ENCODE measurements at places on chromosomes 3 and 15.
A peak's percentile ranks its signal among the peaks of the same experiment; 100 is the strongest.

DNA sequence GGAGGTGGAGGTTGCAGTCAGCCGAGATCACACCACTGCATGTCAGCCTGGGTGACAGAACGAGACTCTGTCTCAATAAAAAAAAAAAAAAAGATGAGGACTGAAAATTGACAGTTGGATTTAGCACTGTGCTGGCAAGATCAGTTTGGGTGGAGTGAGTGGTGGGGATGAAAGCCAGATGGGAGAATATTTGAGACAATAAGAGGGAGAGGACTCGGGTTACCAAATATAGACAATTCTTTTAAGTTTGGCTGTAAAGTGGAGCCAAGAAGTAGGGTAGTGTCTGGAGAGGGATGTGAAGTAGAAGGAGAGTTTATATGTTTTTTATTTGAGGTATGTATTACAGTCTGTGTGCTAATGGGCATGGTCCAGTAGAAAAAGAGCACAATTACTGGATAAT lies 20.4 kb downstream of the TMOD3 start:
- DNase-seq, result no peak

GRCh38 chr3:177150970-177151627 lies 46.2 kb downstream of the TBL1XR1 start:
- peak; percentile 12 for DNase-seq

DNA sequence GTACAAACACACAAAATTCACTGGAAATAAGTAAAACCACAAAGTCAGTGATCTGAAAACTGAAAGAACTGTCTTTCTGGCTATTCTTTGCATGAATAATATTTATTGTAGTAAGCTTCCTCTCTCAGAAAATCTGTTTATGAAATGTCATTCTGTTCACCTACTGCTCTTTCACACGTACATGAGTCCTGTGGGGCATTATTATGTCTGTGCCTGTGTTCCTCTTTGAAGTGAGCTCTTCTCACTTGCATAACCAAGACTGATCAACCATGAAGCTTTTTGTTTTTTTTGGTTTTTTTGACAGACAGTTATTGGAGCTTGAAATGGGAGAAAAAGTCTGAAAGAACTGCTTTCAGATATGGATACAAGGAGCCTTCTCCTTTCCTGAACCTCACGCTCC lies 195.8 kb downstream of the PLCH1 start:
- DNase-seq, result no peak

- no peak for DNase-seq
Observed at GRCh38 chr3:42052132-42052483, 39.0 kb upstream of the TRAK1 start.

- DNase-seq, result no peak
Observed at GRCh38 chr3:101531473-101532086, 18.6 kb upstream of the SENP7 start.

- no peak for DNase-seq
Observed at GRCh38 chr3:127320529-127321121, 32.8 kb upstream of the PRR20G start.

GRCh38 chr3:41265011-41265545 lies 65.8 kb downstream of the CTNNB1 start:
- DNase-seq, result no peak

DNA sequence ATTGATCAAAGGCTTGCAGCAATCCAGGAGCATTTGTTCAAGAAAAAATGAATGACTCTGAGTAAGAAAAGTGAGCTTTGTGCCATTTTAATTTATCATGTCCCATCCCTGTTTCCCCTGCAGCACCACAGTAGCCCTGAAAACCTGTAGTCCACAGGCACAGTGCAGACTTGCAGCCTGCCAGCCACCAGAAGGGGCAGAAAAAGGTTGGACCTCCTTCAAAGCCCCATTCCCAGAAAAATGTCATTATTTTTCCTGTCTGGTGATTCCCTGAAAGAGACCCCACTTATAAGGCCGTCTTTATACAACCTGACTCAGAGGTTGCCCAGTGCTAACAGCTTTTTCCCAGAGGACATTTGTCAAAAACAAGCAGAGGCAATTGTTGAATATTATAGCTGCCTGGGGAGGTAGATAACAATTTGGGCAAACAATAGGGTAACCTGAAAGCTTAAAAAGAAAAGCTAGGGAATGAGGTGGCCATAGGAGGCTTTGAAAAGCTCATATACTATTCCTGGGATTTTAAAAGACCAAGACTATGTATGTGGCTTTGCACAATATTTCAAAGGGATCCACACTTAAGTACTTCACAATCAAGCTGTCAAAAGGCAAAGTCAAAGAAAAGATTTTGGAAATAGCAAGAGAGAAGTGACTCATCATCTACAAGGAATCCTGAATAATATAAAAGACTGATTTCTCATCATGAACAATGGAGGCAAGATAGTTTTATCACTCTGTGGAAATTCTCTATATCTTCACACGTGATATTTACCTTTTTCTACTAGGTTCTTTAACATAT lies 136.8 kb upstream of the PLXNA1 start:
- peak; percentile 15 for DNase-seq

- DNase-seq, result no peak
Observed at GRCh38 chr3:151804267-151804666, 9.6 kb upstream of the AADAC start.

- DNase-seq, result no peak
Observed at GRCh38 chr3:27533261-27533607, 49.0 kb upstream of the SLC4A7 start.

DNA sequence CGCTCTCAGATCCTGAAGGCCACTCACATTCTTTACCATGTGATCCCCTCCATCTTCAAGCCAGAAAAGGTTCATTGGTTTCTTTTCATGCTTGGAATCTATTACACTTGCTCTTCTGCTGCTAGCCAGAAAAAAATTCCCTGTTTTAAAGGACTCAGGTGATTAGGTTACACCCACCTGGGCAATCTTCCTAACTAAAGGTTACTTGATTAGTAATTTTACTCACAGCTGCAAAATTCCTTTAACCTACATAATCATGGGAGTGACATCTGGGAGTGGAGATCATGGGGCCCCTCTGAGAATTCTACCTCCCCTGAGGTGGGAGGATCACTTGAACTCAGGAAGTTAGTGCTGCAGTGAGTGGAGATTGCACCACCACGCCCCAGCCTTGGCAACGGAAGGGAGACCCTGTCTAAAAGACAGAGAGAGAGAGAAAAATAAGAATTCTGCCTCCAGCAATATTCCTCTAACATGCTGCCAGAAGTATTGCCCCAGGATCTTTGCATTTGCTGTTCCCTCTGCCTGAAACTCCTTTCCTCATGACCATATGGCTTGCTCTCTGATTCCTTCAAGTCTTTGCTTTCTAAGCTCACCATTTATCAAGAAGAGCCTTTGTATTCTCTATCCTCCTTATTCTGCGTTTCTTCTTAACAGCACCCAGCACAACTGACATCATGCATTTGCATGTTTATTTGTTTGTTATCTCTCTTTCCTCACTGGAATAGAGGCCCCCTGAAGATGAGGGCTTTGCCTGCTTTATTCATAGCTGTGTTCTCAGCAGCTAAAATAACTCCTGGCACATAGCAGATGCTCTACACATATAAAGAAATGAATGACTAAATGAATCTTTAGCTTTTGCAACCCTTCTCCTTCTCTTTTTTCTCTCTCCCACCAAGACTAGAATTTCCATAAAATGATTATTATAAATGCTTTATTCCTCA lies 68.2 kb downstream of the EDEM1 start:
- no peak for DNase-seq

DNA sequence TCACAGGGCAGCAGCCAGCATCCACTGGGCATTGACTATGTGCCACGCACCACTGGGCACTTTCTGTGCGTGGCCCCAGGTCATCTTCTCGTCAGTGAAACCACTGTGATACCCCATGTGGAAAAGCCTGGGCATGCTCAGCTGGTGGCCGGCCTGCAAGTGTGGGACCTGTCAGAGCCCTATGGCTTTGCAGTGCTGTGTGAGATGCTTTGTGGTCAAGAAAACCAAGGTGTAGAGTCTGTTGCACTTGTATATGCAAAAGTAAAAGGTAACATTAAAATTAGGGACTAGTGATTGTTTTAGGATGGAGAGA lies 69.5 kb downstream of the PGPEP1L start:
- DNase-seq, result no peak

DNA sequence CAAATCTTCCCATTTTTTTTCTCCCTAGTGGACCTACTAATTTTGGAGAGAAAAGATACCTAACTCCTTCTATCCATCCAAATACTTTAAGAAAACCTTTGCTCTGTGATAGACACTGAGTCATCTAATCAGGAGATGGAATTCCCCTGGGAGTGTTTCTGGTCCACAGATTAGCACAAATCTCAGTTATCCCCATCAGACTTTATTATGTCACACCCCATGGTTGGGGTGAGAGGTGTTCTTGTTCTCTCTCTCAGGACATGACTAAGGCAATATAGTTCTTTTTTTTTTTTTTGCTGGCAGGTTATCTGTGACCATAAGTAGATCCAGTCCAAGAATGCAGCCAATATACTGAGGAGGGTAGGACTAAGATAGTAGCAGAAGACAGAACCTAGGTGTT lies 15.8 kb downstream of the SLC9A9 start:
- no peak for DNase-seq

DNA sequence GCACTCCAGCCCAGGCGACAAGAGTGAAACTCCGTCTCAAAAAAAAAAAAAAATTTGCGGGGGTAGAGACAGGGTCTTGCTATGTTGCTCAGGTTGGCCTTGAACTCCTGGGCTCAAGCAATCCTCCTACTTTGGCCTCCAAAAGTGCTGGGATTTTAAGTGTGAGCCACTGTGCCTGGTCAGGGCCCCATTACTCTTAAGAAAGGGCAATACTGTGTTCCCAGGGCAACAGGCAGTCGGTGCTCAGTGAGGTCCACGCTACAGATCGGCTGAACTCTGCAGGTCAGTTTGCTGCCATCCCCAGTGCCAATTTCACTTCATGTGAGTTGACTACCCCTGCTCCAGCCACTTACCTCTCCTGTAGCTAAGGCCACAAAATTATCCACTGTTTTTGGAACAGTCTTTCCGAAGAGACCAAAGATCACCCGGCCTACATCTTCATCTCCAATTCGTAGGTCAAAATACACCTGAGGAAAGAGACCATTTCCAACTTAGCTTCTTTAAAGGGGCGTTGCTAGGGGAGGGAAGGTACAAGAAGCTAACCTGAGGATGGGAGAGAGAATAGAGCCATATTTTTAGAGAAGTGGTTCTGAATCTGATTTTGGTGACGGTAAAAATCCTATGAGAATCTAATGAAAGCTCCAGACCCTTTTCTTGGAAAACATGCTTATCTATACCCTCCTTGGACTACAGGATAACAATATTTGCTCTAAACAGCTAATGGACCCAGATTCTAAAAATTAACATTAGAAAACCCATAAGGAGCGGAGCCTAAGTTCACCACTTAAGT lies 939 bp downstream of the PPIB start:
- no peak for DNase-seq

GRCh38 chr3:8713901-8714759 lies 19.5 kb upstream of the CAV3 start:
- DNase-seq, result no peak

DNA sequence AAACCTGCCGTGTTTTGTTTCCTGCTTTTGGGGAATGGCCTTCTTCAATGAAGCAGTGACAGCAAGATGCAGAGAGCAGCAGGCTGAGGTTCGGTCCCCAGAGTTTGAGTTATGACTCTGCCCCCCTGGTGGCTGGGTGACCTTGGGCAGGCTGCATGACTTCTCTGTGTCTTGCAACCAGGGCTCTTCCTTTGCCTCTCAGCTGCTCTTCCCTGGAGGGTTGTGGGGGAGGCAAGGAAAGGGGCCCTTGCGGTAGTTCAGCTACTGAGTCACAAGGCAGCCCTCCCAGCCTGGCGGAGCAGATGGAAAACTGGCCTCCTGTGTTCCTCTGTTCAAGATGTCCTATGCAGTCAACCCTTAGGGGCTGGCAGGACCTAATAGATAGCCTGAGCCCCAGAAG lies 17.1 kb downstream of the CTXND1 start:
- no peak for DNase-seq

- DNase-seq, result no peak
Observed at GRCh38 chr3:59143447-59143846, 93.6 kb upstream of the CFAP20DC start.

- no peak for DNase-seq
Observed at GRCh38 chr3:39718674-39719595, 90.5 kb upstream of the MYRIP start.

GRCh38 chr3:58607816-58608215 lies 30.6 kb upstream of the FAM107A start:
- DNase-seq, result no peak

- no peak for DNase-seq
Observed at GRCh38 chr3:124372775-124373174, 357.5 kb upstream of the UMPS start.

GRCh38 chr15:70250208-70251201 lies 152.8 kb upstream of the TLE3 start:
- DNase-seq, result no peak

DNA sequence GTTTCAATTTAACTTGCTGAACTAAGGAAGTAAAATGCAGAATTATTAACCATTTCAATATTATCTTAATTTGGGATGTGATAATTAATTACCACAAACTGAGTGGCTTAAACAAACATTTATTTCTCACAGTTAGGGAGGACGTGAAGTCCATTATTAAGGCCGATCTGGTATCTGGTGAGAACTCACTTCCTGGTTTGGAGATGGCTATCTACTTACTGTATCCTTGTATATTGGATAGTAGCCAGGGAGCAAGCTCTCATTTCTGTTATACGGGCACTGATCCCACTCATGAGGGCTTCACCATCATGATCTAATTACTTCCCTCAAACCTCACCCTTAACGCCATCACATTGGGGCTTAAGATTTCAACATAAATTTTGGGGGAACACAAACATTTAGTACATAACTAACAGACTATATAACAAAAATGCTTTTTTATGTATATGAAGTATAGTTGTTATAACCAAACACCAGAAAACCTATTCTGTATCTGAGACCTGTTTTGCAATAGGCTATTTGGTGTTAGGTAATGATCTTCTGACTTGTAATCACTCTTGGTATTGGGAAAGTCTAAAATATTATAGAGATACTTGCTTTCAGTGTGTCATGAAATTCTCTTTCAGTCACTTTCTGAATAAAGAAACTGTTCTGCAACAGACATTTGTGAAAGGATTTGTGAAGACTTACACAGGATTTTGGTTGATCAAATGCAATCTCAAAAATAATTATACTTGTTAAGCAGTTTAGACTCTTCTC lies 4.7 kb upstream of the KPNA4 start:
- no peak for DNase-seq

DNA sequence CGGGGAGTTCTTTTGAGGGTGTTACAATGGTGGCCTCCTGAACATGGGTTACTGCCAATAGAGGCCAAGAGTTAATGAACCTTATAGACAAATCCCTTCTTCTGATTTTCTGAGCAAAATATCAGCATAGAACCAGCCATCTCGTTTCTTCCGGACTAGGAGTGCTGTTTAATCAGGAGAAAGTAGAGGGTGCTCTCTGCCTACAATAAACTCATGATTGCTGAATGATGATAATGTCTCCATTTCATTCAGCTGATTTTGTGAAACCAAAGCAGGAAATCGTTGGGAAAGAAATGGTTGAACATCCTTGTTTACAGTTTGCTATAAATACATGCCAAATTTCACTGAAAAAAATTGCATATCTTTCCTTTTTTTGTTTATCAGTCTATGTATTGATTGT lies 142.8 kb upstream of the PLSCR5 start:
- DNase-seq, result peak; percentile 23

GRCh38 chr15:88655103-88655553 lies 16.3 kb downstream of the ISG20 start:
- DNase-seq, result no peak
